NCI-H1694 (cell line): ENCODE measurements at places on chromosomes 7 and 10.

DNA sequence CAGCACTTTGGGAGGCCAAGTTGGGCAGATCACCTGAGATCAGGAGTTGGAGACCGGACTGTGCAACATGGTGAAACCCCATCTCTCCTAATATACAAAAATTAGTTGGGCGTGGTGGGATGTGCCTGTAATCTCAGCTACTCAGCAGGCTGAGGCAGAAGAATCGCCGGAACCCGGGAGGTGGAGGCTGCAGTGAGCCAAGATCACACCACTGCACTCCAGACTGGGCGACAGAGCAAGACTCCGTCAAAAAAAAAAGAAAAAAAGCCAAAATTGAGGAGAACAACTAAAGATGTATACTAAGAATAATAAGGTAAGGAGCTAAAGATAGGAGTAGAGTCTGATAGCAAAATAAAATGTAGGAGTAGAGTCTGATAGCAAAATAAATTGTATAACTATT, 251.0 kb downstream of the KCND2 start:
- no peak for DNase-seq

DNA sequence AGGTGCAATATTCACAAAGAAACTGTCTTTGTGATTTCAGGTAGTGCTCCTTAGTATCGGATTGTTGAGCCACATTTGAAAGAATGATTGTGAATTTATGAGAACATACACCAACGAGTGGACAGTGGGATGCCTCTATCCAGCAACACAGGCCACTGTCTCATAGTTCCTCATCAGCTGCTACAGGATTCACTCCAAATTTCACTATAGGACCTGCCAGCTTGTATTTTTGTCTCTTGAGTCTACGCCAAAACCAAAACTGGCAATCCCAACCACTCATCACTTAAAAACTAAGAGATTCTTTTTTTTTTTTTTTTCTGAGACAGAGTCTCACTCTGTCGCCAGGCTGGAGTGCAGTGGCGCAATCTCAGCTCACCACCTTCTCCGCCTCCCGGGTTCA, 964.5 kb downstream of the CNTNAP2 start:
- no peak for DNase-seq

GRCh38 chr7:140924019-140924820, 509 bp downstream of the BRAF start:
- peak; percentile 55 for DNase-seq

DNA sequence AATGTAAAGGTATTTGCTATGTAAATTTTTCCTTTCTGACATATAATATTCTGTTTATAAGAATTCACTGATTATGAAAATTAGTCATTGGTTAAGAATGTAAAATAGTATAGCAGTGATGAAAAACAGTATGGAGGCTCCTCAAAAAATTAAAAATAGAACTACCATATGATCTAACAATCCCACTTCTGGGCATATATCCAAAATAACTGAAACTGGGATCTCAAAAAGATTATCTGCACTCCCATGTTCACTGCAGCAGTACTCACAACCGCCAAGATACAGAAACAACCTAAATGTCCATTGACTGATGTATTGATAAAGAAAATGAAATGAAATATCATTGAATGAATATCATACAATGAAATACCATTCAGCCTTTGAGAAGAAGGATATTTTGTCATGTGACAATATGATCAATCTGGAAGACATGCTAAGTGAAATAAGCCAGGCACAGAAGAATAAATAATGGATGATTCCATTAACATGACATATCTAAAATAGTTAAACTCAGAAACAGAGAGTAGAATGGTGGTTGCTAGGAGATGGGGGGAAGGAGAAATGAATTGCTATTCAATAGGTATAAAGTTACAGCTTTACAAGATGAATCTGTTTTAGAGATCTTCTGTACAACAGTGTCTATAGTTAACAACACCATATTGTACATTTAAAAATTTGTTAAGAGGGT, 14.0 kb downstream of the C10orf88 start:
- no peak for DNase-seq

DNA sequence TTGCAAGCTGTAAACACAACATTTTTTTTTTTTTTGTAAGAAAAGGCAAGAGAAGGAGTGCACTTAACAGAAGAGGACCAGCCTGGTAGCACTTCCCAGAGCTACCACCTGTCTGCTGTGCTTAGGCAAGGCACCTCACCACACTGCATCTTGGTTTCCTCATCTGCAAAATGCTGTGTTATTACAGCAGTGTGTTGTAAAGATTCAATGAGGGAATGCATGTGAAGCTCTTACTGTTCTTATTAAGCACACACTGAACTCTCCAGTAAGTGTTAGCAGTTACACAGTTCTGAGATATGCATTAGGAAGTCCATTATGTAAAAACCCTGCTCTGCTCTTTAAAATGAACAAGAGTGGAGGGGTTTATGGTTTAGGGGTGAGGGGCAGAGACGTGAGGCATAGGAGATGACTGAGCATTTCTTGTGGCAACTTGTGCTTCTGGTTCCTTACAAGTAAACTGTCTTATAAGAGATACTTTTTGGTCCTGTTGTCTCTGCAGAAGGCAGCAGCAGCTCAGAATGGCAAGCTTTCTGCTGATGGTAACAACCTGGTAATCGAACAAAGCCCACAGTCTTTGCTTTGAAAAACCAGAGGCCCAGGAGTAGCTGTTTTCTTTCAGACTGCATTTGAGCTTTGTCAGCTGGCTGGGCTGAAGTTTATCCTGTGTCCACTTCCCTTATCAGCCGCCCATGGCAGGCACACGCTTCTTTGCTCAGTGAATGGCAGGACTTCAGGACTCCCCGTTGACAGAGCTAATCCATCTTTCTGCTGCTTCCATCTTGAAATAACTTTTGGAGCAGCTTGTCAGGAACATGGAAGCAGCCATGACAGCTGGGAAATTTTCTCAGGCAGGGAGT, 98.8 kb upstream of the BMPER start:
- DNase-seq, result no peak

DNA sequence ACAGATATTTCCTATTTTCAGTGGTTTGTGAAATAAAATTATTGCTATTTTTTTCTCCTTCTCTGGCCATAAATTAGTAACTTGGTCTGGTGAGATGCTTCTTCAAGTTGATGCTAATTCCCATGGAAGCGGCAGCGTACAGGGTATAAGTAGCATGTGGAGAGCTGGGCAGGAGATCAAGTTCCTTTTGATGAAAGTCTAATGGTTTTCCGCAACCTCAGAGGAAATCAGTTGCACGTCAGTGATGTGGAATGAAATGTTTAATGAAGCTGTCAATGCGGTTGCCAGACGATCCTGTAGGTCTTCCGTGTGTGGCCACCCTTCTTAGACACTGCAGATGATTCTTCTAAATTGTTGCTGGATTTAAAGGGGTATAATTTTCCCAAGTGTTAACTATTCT, 236.4 kb upstream of the GRM3 start:
- DNase-seq, result no peak

GRCh38 chr7:112010994-112011393, 195.2 kb downstream of the DOCK4 start:
- no peak for DNase-seq

DNA sequence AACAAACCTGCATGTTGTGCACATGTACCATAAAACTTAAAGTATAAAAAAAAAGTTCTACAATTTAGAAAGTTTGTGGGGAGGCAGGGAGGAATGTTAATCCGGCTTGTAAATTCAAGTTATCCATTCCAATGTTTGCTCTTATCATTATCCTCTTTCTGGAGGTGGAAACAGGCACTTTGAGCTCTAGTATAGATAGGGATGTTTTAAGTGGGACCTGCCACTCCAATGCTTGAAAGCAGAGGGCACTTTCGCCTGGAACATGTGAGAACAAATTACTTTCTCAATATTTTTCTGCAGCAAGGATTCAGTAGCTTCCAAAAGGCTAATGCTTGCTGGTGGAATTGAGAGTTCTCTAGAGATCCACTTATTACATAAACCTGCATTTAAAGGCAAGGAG, 45.6 kb downstream of the FEZF1 start:
- no peak for DNase-seq

- no peak for DNase-seq
Measured at GRCh38 chr10:34154383-34154900, 660.7 kb downstream of the PARD3 start.

- no peak for DNase-seq
Measured at GRCh38 chr10:133453516-133454203, at the start of gene SCART1. TSS of gene SCART1 (plus strand) at chr10:133453945. CDS start at chr10:133453998, 53 bp downstream.

- no peak for DNase-seq
Measured at GRCh38 chr7:65910237-65910636, 37.4 kb downstream of the VKORC1L1 start.

- DNase-seq, result no peak
Measured at GRCh38 chr10:124229201-124229988, 136.0 kb upstream of the CHST15 start.

DNA sequence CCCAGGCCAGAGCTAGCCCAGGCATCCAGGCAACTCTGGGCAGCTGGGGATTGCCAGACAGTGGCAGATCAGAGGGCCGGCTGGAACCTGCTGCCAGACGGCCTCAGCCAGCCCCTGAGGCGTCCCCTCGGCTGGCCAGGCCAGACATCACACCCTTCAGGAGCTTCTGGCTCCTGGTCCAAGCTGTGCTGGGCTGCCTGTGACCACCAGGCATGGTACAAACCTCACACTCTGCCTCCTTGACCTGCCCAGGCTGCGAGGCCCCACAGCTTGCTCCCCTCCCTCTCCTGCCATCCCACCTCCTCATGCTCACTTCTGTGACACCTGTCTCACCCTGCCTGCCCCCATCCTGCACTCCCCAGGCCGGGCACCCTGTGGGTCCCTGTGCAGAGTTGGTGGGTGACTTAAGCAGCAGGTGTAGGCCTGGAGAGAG, 5.7 kb downstream of the DEPP1 start:
- DNase-seq, result no peak
